Activated CD4-positive, alpha-beta T cell treated with anti-CD3 and anti-CD28 coated beads, Interleukin-2, amount 10 ng/mL, durations not matched to agents 7 days and 5 days (primary cell): ENCODE measurements at places on chromosomes 13 and 19. TPM values are rescaled to one million over a fixed set of nuclear protein-coding genes. Genes with fewer than 3 reads are reported as not detected.

DNA sequence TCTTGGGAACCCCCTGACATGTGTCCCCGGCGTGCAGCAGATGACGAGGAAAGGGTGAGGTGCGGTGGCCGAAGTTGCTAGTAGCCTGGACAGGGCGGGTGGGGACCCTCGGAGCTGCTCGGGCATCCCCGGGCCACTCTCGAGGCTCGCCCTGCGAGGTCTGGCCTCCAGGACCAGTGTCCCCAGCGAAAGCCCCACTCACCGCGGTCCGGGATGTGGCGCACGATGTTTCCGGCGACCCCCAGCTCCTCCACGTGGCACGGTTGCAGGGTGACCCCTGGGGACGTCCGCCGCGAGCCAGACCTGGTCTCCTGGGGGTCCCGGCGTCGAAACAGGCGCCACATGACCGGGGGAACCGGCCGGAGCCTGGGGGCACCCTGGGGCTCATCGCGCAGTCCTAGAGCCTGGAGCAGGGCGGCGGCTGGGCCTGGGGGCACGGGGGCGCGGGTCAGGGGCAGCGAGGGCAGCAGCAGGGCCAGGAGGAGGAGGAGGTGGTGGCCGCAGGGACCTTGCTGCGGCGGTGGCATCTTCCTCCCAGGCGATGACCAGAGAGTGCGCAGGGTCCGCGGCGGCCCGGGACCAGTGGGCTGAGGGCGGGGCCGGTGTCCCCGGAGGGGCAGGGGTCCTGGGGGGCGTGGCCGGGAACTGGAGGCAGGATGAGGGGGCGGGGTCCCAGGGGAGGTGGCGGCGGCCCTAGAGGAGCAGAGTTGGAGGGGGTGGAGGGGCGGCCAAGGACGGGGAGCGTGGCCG, 26.0 kb downstream of the CERS1 start:
- H3K4me1 ChIP-seq: peaks cover 8% of the 10 kb centered on the region
- peaks cover 4% of the 10 kb centered on the region for H3K27me3 ChIP-seq
- no peak overlapping the region for H3K27ac ChIP-seq

DNA sequence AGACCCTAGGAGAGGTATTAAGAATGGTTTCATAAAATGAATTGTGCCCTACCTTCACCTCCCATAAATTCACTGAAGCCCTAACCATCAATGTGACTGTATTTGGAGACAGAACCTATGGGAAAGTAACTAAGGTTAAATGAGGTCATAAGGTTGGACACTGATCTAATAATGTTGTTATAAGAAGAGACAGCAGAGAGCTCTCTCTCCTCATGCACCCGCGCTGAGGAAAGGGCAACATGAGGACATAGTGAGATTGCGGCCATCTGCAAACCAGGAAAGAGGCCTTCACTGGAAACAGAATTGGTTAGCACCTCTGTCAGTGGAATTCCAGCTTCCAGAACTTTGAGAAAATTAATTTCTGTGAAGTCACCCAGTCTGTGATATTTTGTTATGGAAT, 1396.1 kb upstream of the MIR17HG start:
- no peak overlapping the region for H3K27ac ChIP-seq
- H3K36me3 ChIP-seq: no peaks in the 10 kb centered on the region
- no peaks in the 10 kb centered on the region for H3K4me1 ChIP-seq
- no peak for DNase-seq

GRCh38 chr19:55391191-55391670, 5.5 kb downstream of the RPL28 start:
- H3K27ac ChIP-seq: no peak overlapping the region
- peaks cover 39% of the 10 kb centered on the region for H3K4me1 ChIP-seq
- peaks cover 44% of the 10 kb centered on the region for H3K36me3 ChIP-seq
- no peak overlapping the region for H3K4me3 ChIP-seq

CEACAM1 gene
- 22.2 TPM for total RNA-seq

- H3K27ac ChIP-seq: no peak overlapping the region
- no peak for DNase-seq
- no peaks in the 10 kb centered on the region for H3K4me1 ChIP-seq
- H3K27me3 ChIP-seq: no peaks in the 10 kb centered on the region
- H3K36me3 ChIP-seq: no peaks in the 10 kb centered on the region
These were observed 94.0 kb downstream of the PTPRS start for GRCh38 chr19:5246554-5247155.
